Hypothalamus (tissue), 51 donors: ENCODE measurements at places on chromosomes 1 and 21.

DNA sequence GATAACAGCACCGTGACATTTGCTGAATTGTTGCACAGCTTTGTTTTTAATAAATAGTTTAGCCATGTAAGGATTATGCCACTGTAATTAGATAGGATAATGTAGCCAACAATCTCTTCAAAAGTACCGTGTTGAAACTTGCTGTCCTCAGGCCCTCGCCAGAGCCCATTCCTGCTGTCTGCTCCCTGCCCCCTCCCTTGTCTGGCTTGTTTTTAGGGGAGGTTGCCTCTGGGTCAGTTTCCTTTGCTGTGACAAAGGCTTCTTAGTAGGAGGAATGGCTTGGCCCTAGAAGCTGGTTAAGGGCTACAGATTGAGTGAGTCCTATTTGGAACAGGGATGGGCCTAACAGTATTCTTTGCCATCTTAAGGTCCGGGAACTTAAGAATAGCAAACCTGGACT, 107.9 kb downstream of the LMO4 start:
- no peak for DNase-seq

- DNase-seq, result no peak
Measured at GRCh38 chr1:82586473-82586872, 785.7 kb downstream of the ADGRL2 start.

DNA sequence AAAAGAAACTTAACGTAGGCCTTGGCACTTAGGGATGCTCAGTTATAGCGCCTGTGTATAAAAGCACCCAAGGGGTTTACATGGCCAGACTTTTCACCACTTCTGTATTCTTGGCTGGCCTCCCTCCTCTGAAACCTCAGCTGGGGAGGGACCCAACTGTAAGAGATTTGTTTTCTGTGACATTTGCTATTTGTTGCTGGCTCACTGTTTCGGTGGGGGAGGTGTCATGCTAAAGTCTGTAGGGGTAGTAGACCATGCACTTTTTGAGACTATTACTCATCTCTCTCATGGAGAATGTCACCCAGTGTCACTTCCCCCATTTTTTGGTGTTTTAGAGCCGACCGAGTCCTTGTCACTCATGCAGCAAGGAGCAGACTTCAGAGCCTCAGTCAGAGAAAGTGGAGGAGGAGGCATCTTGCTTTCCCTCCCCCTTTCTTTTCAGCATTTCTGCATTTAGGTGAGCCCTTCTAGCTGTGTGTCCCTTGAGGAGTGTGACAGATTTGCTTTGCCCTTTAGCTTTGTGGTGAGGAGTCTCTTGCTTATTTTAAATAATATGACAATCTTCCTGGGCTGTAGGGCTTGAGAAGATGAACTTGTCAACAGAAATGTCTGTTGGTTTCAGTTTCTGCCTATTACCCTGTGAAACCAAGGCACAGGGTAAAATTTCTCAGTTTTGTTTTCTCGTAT, 160.1 kb downstream of the FASLG start:
- DNase-seq, result no peak

- DNase-seq, result no peak
Measured at GRCh38 chr1:48082271-48082962, 85.2 kb upstream of the TRABD2B start.

GRCh38 chr1:237074371-237075117, 32.6 kb downstream of the RYR2 start:
- no peak for DNase-seq

DNA sequence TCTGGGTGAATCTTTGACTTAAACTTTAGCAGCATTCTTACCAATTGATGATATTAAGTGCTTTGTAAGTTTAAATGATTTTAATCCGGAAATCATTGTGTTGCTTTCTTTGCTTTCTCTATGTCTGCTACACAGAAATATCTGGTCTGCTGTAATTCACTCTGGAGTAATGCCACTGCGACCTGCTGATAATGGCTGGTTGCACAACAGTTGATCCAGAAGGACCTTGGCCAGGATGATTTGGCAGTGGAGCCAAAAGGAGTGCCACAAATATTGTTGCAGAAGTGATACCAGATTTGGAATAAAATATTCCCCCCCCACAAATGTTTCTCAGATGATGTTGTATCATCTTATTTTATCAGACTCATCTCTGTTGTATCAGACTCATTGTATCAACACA, 2063.9 kb downstream of the MRPL39 start:
- no peak for DNase-seq

DNA sequence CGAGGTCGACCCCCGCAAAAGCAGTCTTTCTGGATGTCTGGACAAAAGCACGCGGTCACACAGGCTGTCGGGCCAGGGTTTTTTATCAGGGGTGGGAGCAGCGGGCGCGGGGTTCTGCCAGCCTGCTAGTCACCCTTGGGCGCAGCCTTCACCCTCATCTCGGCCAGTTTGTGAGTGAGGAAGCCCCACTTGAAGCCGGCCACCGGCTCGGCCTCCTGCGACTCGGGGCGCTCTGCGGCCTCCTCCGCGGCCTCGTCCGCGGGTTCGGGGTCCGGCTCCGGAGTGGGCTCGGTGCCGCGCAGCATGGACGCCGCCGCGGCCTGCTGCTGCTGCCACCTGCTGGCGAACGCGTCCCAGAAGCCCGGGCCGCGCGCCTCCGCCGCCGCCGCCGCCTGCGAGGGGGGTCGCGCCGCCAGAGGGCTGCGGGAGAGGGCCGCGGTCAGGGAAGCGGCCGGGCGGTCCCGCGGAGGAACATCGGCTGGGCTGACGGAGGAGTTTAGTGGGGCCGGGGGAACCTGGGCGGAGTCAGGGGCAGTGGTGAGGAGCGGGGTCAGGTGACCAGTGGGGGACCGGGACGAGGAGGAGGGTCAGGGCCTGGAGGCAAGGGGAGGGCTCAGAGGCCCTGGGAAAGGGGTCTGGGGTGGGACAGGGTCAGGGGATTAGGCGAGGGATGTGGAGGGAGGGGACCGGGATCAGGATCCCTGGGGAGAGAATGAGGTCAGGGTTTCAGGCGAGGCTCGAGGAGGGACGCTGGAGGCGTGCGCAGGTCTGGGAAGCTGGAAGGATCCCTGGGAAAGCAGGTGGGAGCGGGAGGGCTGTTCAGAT, 4.5 kb downstream of the C1orf232 start:
- peak; percentile 27 for DNase-seq

DNA sequence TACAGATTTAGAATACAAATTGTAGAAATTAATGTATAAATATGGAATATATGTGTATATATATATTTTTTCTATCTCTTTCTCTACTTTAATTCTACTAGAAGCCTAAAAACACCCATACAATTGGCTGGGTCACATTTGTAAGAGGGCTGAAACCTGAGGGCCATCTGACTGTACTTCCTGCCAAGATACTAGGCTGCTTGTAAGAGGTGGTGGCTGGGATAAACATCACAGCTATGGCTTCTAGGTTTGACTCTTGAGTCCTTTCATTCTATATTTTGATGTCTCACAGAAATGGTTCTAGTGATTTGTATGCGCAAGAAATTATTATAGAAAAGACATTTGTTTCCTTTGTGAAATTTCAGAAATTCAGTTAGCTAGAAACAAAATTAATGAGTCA, 1155.2 kb upstream of the B3GALT2 start:
- no peak for DNase-seq

GRCh38 chr1:174118751-174119150, 40.6 kb upstream of the RABGAP1L start:
- DNase-seq, result no peak

DNA sequence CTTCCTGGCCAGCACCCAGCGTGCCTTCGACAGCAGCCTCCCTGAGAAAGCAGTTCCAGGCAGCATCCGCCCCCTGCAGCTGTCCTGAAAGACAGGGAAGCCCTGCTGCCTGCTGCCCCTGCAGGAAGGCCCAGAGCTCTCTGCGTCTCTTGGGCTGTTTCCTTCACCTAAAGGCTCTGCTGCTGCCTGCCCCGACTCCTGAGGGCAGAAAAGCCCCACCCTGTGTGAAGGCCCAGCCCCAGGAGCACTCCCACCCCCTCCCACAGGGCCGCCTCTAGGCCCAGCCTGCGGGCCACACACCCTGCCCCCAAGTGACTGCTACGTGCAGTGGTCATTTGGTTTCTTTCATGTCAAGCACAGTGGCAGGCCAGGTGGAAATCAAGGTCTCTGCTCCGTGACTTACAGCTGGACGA, 12.4 kb downstream of the RIPK4 start:
- DNase-seq, result no peak

GRCh38 chr1:168958562-168959289, 147.8 kb upstream of the ATP1B1 start:
- DNase-seq, result no peak
